ENCODE measurements at places on chromosomes 7 and 10.

DNA sequence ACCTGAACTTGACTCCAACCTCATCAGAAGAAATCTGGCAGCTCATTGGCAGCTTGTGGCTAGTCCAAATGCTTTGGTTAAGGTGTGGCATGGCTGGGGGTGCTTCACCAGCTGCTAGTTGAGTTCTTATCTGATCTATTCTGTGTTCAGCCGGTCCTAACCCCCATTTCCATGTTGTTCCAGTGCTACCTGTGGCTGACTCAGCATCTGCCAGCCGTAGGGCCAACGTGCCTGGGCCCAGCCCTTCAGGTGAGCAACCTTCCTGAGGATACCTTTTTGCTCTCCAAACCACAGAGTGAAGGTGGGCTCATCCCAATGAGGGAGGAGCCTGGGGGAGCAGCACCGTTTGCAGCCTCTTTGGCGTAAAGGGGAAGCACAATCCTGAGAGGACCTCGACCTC is 46.8 kb upstream of the C10orf120 start:
- no peak for DNase-seq

DNA sequence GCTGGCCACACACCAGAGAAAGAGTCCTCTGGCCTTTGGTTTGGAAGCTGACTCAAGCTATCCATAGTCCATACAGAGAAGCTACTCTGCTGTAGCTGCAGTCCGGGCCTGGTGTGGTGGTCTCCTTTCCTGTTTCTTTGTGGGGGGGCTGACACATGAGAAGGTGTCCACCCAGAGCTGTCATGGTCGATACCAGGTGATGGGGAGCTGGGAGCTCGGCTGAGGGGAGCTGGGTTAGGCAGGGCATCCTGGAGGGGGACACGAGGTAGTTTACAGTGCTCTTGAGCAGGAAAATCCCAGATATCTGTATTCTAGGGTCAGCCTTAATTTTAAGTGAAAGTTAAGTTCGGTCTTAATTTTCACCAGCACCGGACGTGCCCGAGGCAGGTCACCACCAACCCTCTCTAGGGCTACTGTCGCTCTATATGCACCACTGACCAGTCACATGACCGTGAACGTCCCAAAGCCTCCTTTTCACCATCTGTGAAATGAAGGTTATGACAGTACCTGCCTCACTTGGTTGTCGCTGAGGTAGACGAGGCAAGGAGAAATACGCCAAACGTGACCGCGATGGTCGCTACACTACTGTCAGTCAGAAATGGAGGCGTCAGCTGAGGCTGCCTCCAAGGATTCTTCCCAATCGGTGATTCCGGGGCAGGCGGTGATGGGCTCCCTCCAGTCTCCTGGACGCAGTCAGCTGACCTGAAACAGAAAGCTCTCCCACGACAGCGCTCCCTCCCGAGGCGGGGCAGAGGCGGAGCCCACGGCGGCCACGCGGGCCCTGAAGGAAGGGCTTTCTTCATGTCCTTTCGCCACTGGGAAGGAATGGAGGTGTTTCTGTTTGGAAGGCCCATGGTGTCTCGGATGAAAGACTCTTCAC is 69.4 kb upstream of the SHH start:
- DNase-seq = no peak

- DNase-seq = no peak
Measured at GRCh38 chr7:20233362-20233761, 16.2 kb upstream of the MACC1 start.

DNA sequence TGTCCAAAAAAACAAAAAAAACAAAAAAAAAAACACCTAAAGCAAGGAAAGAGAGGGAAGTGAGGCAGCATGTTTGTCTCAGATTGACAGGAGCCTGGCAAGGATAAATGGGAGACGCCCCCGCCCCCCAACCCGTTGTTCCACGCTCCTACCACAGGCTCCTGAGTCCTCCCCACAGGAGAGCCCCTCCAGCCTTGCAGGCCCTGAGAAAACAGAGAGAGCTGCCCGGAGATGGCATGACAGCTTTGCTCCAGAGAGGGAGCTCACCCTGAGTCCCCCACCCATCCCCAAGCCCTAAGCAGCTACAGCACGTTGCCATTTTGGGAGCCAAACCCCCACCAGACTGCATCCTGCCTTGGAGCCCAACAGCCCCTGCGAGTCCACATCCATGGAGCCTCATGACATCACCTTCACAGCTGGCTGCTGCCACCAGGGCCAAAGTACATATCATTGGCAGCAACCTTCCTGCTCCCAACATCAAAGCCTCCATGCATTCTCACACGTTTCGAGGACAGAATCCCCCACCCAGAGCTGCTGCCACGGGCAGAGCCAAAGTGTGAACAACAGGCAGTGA is 1283.3 kb downstream of the TYW1 start:
- DNase-seq = no peak

GRCh38 chr7:133048589-133048988 is 33.3 kb downstream of the CHCHD3 start:
- DNase-seq = no peak

- DNase-seq = no peak
Measured at GRCh38 chr7:118615-119391, 73.6 kb upstream of the FAM20C start.

- no peak for DNase-seq
Measured at GRCh38 chr10:122115874-122116273, 126.9 kb downstream of the TACC2 start.

GRCh38 chr10:31876652-31877352 is 51.8 kb downstream of the ARHGAP12 start:
- DNase-seq = no peak

GRCh38 chr7:29086545-29086944 is 59.8 kb downstream of the CPVL start:
- DNase-seq = no peak

- peak; percentile 96 for DNase-seq
Measured at GRCh38 chr10:24344279-24344678, 135.3 kb downstream of the KIAA1217 start.

DNA sequence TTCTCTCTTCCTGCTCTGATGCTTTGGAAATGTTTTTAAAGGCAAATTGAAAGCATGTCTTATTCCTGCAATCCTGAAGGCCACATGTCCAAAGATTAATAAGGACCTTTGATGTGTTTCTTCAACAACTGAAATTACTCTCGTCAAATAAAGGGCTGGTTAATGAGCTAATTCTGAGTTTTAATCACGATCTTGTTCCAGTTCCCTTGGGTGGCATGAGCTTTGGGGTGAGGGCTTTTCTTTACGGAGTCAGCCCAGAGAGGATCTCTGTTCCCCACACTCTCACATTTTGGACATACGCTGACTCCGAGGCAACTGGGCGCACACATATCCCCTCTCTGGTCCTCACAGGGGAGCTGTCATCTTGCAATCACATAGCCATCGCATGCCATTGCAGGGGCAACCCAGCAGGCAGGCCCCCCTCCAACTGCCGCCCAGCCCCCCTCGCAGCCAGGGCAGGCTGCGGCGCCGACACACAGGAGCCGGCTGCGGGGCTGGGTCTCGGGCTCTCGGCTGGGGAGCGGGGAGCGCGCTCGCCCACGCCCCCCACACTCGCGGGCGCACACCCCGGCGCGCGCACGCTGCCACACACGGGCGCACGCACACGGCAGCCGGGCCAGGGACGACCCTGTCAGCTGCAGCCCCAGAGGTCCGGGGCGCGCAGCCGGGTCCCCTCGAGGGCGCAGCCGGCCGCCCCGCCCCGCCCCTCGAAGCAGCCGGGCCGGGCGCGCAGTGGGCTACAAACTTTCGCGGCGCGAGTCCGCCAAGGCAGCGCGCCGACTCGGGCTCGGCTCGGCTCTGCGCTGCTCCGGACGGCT is at the start of gene GDF10:
GDF10 (plus strand) TSS at position 587 of the 818 bp plus-strand sequence. CDS start 455 bp downstream, outside the sequence.
- no peak for DNase-seq

DNA sequence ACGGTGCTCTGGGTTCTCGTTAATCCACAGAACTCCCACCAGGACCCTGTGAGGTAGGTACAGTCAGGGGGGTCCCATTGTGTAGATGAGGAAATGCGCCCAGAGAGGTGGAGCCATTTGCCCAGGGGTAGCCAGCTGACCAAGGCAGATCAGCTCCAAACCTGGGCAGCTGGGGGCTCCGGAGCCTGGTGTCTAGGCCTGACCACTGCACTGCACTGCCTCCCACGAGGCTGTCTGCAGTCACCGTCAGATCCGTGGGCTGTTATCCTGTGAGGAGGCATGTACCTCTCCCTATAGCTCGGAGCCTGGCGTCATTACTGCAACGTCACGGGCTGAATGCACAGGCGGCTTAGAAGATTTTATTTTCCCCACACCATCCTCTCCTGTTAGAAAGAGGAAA is 411.8 kb upstream of the FOXK1 start:
- DNase-seq = no peak

DNA sequence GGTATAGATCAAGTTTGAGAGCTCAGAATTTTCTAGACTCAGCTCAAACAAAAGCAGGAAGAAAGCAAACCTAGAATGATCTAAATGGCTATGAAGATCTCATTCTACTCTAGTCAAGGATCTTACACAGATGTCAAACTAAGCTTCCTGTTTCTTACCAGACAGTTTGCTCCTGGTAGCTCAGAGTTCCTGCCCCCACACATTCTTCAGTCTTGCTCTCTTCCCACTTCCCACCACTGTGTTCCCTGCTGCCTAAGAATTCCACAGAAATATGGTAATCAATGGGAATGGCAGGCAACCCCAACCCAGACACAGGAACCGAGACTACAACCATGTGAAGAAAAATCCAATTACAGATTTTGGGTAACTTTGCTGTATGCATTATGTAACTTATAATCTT is 133.4 kb upstream of the PTN start:
- peak; percentile 3 for DNase-seq

- DNase-seq = peak; percentile 81
Measured at GRCh38 chr10:118692872-118693271, 61.9 kb downstream of the CACUL1 start.

DNA sequence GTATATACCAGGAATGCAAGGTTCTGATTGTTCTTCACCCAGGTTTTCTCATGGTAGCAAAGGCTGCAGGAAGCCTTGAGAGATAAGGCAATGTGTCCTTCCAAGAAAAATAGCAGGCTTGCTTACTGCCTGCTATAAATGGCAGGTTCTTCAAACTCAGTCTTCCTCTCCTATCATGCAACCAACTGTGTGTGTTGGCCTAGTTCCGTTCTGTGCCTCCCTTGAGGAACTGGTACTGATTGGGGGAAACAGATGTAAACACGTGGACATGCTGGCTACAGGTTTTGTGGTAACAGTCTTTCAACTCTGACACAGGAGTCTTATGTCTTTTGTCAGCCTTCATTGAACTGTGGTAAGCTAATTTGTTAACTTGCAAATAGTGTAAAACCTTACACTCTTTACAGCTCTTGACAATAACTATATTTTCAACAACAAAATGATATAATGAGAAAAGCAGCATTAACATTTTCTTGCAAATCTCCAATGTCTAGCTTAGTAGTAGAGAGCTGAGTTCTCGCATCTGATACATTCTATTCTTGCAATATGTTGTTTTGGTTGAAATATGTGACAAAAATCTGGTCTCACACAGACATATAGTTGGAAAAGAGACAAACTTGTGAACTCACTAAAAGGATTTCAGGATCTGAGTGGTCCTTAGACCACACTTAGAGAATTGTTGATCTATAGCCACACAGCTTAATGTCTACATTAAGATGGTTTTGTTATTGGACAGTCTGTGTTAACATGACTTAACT is 54.7 kb upstream of the LSM8 start:
- DNase-seq = no peak

GRCh38 chr10:57917019-57917418 is 350.7 kb downstream of the IPMK start:
- no peak for DNase-seq

DNA sequence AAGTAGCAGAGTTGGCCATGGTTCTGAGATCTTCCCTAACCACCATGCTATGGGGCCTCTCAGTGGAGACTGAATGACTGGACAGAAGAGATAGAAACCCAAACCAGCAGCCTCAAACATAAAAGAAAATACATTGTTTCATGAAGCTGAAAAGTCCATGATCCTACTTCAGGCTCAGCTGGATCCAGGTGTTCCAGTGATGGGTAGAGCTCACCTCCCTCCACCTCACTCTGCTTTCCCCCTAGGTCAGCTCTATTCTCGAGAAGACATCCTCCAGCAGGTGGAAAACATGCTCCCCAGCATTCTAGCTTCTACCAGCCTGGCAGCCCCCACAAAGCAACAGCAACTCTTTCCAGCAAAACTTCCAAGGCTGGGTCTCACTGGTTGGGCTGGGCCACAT is 132.1 kb downstream of the OAT start:
- DNase-seq = no peak
